ENCODE measurements at places on chromosomes 3 and 15.

- no peak for DNase-seq
Observed at GRCh38 chr3:53040351-53040820, 5.5 kb downstream of the SFMBT1 start.

DNA sequence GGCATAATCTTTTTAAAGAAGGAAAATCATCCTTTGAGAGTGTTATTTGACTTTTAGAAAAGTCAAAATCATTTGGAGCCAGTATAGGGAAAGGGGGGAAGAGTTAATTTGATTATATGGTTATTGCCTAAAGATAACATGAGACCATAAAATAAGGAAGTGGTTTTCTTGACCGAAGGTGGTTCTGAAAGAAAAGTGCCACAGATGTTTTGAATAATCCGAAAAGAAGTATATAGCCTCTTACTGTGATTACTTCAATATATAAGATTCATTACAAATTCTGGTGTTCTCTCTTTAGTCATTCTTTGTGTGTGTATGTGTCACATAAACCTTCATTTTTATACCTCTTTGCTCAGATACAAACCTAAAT, 1.1 kb downstream of the DNAJB11 start:
- DNase-seq, result no peak

DNA sequence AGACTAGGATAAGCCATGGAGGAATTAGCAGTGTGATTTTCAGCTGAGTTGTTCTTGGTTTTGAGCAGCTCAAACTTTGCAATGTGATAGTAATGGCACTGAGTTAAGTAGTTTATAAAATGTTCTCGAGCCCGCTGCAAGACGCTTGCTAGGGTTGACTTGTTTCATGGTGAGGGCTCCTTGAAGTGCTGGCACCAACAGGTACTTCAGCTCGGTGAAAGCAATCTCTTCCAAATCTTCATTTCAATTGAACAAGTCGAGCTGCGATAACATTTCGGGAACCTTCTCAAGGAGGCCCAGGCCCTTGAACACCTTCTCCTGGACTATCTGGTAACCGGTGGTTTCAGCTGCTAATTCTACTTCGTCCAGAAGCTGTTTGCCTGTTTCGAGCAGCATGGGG, 50.8 kb upstream of the DYNC1LI1 start:
- DNase-seq, result no peak

- DNase-seq, result no peak
Observed at GRCh38 chr3:110067527-110067926, 730.2 kb upstream of the DPPA4 start.

DNA sequence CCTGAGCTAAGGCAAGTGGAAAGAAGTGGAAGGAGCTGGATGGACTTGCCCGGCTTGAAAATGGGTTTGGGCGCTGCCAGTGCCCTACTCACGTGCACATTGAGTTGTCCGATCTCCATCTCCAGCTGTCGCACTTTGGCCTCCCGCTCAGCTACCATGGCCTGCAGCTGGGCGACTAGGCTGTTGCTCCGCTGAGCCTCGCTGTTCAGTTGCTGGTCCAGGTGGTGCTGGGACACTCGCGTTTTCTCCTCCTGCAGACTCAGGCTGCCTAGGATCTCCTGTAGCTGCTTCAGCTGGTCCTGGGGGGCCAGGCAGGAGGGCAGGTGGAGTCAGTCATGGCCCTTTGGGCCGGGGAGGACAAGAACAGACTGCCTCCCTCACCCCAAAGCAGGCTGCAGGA, 33.0 kb upstream of the HHATL start:
- no peak for DNase-seq

DNA sequence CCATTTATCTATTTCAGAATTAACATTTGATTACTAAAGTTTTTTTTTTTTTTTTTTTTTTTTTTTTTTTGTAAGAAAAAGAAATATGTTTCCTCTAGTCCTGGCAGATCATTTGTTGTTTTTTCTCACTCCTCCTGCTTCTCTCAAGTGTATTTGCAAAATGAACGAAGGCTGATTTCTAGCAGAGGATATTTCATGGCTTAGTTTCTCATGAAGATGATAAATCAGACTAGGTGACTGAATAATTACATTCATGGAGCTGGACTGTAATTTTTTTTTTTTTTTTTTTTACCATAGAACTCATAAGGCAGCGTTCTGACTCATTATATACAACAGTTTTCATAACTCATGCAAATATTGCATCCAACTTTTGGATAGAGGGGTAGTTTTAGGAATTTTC, 332.5 kb upstream of the SEMA6D start:
- DNase-seq, result no peak

- DNase-seq, result no peak
Observed at GRCh38 chr3:48655606-48656005, 7.1 kb downstream of the CELSR3 start.
